ENCODE measurements at places on chromosomes 11 and 22. TPM values are rescaled to one million over a fixed set of nuclear protein-coding genes. Genes with fewer than 3 reads are reported as not detected.
A peak's percentile ranks its signal among the peaks of the same experiment; 100 is the strongest.

Gene DERL3
- total RNA-seq = 7.5 TPM

Gene ISX
- not detected for total RNA-seq

Gene OR51T1
- total RNA-seq = not detected

Gene BATF2
- 0.21 TPM for total RNA-seq

Gene RNF141
- total RNA-seq = 10.9 TPM

Gene SCUBE2
- total RNA-seq = 1.1 TPM

Gene FGF4
- total RNA-seq = not detected

Gene CNGA4
- not detected for total RNA-seq

Gene KRTAP5-10
- total RNA-seq = not detected

Gene BDNF
- total RNA-seq = 4.7 TPM

Gene ELF5
- total RNA-seq = not detected

Gene NCR3LG1
- total RNA-seq = 0.21 TPM

Gene PGGHG
- 155 TPM for total RNA-seq

Gene CARD18
- not detected for total RNA-seq

Gene SELENOO
- 41.7 TPM for total RNA-seq

Gene SHANK2
- total RNA-seq = 0.53 TPM

Gene P2RY6
- 8.8 TPM for total RNA-seq

Gene PDE2A
- 403 TPM for total RNA-seq

GRCh38 chr11:17778352-17778751 is 43.8 kb downstream of the KCNC1 start:
- H3K4me3 ChIP-seq = no peak overlapping the region
- H3K36me3 ChIP-seq = no peaks in the 10 kb centered on the region
- no peaks in the 10 kb centered on the region for H3K4me1 ChIP-seq
- no peak overlapping the region for H3K27ac ChIP-seq

GRCh38 chr11:66524304-66525040 is 14.0 kb downstream of the BBS1 start:
- H3K4me3 ChIP-seq = no peak overlapping the region
- H3K4me1 ChIP-seq = no peaks in the 10 kb centered on the region
- peaks cover 34% of the 10 kb centered on the region for H3K36me3 ChIP-seq
- no peak overlapping the region for H3K27ac ChIP-seq

- no peak overlapping the region for H3K27ac ChIP-seq
- peaks cover 5% of the 10 kb centered on the region for H3K4me1 ChIP-seq
- H3K36me3 ChIP-seq = no peaks in the 10 kb centered on the region
- H3K4me3 ChIP-seq = no peak overlapping the region
- H3K27me3 ChIP-seq = no peaks in the 10 kb centered on the region
- DNase-seq = no peak
Observed at GRCh38 chr22:45223304-45224117, 17.2 kb downstream of the KIAA0930 start.

GRCh38 chr11:134557571-134558257 is 145.7 kb upstream of the B3GAT1 start:
- no peaks in the 10 kb centered on the region for H3K36me3 ChIP-seq
- no peak overlapping the region for H3K4me3 ChIP-seq
- no peak overlapping the region for H3K27ac ChIP-seq
- H3K4me1 ChIP-seq = no peaks in the 10 kb centered on the region
- no peaks in the 10 kb centered on the region for H3K27me3 ChIP-seq
- DNase-seq = no peak

DNA sequence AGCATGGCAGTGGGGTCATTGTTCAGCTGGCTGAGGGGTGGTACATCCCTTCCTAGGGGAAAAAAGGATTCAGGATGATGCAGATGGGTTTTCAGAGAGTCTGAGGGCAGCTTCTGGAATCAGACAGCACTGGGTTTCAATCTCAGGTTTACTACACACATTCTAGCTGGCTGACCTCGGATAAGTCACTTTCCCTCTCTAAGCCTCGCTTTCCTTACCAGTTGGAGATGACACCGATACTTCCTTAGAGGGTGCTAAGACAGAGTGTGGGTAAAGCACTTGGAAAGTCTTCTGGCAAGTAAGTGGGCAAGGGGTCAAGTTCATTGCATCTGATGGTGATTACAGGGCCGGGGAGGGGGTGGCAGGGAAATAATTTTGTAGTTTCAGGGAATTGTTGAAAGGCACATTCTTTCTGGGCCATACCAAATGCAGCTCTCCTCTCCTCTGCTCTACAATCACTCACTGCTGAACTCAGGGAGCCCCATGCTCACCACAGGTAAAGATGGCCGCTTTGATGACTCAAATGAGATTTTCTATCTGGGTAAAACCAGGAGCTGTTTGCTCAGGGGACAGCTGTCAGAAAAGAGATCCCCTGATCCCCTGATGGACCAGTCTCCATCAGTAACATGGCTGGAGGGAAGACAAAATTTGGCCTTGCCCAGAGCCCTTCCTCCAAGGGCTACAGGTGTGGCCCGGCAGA is 6.5 kb upstream of the MIAT start:
- no peaks in the 10 kb centered on the region for H3K4me1 ChIP-seq
- H3K27me3 ChIP-seq = no peaks in the 10 kb centered on the region
- no peak for DNase-seq
- H3K36me3 ChIP-seq = no peaks in the 10 kb centered on the region
- H3K27ac ChIP-seq = no peak overlapping the region

DNA sequence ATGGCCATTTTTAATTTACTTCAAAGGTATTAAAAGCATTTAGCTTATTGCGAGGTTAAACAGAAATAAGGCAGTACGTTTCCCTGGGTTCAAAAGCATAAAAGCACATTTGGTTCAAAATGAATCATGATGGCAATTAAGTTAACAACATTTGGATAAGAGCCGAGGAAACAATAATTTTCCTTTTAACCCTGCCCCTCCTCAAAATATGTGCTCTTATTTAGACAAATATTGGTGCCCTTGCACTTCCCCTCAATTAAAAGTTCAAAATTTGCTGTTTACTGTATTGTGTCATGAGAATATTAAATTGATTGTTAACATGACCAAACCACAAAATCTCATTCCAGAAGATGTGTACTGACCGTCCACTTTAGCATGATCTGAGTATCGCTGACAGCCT is 48.7 kb downstream of the VSIG10L2 start:
- H3K4me3 ChIP-seq = no peak overlapping the region
- DNase-seq = no peak
- H3K4me1 ChIP-seq = no peaks in the 10 kb centered on the region
- no peaks in the 10 kb centered on the region for H3K27me3 ChIP-seq
- H3K27ac ChIP-seq = no peak overlapping the region

DNA sequence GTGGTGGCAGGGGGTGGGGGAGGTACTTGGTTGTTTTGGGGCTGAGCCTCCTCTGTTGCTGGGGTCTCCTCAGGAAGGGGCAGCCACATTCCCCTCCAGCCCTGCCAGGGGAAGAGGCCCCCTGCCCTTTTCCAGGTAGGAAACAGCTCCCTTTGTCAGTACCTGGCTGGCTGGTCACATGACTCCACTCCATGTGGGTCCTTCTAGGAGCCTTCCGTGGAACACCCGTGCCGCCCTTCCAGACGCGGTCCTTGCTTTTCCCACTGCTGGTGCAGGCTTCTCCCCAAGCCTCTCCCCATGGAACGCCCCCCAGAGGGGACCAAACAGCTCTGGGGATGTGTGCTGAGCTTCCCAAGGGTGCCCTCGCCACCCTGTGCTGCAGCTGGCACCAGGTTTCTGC is 19.9 kb downstream of the IFT27 start:
- no peak overlapping the region for H3K27ac ChIP-seq
- H3K36me3 ChIP-seq = no peaks in the 10 kb centered on the region
- DNase-seq = no peak
- no peak overlapping the region for H3K4me3 ChIP-seq
- no peaks in the 10 kb centered on the region for H3K4me1 ChIP-seq

DNA sequence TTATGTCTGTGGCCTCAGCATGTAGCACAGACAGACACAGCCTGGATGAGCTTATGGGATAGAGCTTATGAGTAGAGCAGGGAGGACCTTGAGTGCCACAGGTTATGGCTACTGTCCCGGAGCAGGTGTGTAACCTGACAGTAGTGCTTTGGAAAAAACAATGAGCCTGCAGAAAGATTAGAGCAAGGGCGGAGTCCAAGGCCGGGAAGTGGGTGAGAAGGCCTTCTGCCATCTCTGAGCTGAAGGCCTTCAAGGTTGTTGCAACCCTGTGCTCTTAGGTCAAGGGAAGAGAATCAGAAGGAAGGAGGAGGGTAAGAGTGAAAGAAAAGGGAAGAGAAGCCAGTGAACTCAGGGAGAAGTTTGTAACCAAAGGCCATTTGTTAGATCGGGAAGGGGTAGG is 3.9 kb upstream of the TAGLN start:
- H3K27me3 ChIP-seq = no peaks in the 10 kb centered on the region
- peaks cover 9% of the 10 kb centered on the region for H3K4me1 ChIP-seq
- peaks cover 64% of the 10 kb centered on the region for H3K36me3 ChIP-seq
- no peak overlapping the region for H3K4me3 ChIP-seq

DNA sequence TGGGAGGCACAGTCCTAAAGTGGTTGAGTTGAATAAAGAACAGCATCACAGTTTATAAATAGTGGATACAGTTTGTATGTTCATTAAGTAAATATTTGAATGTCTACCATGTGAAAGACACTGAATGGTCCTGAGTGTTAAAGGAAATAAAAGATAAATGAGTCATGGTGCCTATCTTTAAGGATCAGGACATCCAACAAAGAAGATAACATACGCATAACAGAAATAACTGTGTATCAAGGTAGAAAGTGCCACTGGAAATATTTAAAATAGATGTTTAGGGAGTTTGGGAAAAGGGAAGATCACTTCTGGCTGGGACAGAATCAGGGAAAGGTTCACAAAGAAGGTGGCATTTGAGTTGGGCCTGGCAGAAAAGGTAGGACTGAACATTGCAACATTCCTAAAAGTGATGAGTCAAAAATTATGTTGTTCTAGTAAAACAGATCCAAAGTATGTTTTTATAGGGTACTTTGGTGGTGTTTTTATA is 41.5 kb downstream of the CSTPP1 start:
- no peaks in the 10 kb centered on the region for H3K27me3 ChIP-seq
- H3K36me3 ChIP-seq = no peaks in the 10 kb centered on the region
- H3K27ac ChIP-seq = no peak overlapping the region
- no peak overlapping the region for H3K4me3 ChIP-seq
- no peaks in the 10 kb centered on the region for H3K4me1 ChIP-seq

GRCh38 chr11:61332281-61332796 is 566 bp downstream of the DDB1 start:
- peaks cover 3% of the 10 kb centered on the region for H3K36me3 ChIP-seq
- DNase-seq = no peak
- H3K27me3 ChIP-seq = no peaks in the 10 kb centered on the region
- peak overlapping the region; percentile 93 for H3K27ac ChIP-seq
- H3K4me1 ChIP-seq = no peaks in the 10 kb centered on the region

GRCh38 chr22:49521787-49522224 is 305.9 kb downstream of the BRD1 start:
- H3K36me3 ChIP-seq = no peaks in the 10 kb centered on the region
- H3K27ac ChIP-seq = no peak overlapping the region
- no peak overlapping the region for H3K4me3 ChIP-seq
- no peak for DNase-seq

- no peaks in the 10 kb centered on the region for H3K27me3 ChIP-seq
- no peak for DNase-seq
- peak overlapping the region; percentile 80 for H3K27ac ChIP-seq
- H3K36me3 ChIP-seq = no peaks in the 10 kb centered on the region
- peaks cover 4% of the 10 kb centered on the region for H3K4me1 ChIP-seq
- H3K4me3 ChIP-seq = no peak overlapping the region
Observed at GRCh38 chr11:121522043-121522941, 69.5 kb upstream of the SORL1-AS1 start.

GRCh38 chr11:31687861-31688260 is 123.3 kb downstream of the PAX6 start:
- no peak for DNase-seq
- H3K36me3 ChIP-seq = no peaks in the 10 kb centered on the region
- H3K27me3 ChIP-seq = no peaks in the 10 kb centered on the region
- peaks cover 4% of the 10 kb centered on the region for H3K4me1 ChIP-seq
- no peak overlapping the region for H3K27ac ChIP-seq
- no peak overlapping the region for H3K4me3 ChIP-seq

- H3K27me3 ChIP-seq = no peaks in the 10 kb centered on the region
- no peak overlapping the region for H3K4me3 ChIP-seq
- no peaks in the 10 kb centered on the region for H3K36me3 ChIP-seq
- H3K27ac ChIP-seq = no peak overlapping the region
- DNase-seq = no peak
Observed at GRCh38 chr11:85914425-85914824, 59.2 kb downstream of the CCDC83 start.

GRCh38 chr11:111570796-111571195 is 30.3 kb downstream of the LAYN start:
- no peaks in the 10 kb centered on the region for H3K27me3 ChIP-seq
- H3K27ac ChIP-seq = no peak overlapping the region
- no peak for DNase-seq
- no peaks in the 10 kb centered on the region for H3K36me3 ChIP-seq
- no peaks in the 10 kb centered on the region for H3K4me1 ChIP-seq

- no peaks in the 10 kb centered on the region for H3K4me1 ChIP-seq
- no peaks in the 10 kb centered on the region for H3K36me3 ChIP-seq
- no peaks in the 10 kb centered on the region for H3K27me3 ChIP-seq
- DNase-seq = no peak
Observed at GRCh38 chr11:109960831-109961230, 132.4 kb upstream of the ZC3H12C start.

DNA sequence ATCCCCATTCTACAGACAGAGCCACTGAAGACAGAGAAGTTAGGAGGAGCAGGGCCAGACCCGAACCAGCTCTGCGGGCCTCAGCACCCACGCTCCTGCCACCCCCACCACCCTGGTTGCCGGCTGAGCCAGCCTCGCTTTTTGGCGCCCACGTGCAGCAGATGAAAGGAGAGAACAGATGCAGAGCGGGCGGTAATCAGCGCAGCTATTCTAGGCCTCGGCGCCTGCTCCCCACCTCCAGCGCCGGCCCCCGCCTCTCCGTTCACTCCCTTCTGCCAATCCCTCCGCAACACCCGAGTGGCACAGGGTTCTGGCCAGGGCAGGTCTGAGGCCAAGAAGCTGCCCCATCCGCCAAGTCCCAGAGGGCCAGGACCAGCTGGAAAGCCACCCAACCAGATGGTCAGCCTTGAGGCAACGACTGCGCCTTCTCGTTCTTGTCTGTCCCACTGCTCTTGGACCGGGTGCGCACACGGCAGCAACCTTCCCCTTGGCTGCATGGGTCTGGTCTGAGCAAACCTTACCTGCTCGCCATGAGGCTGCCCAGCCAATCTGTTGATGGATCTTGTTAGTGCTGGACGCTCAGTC is 16.8 kb downstream of the DNAL4 start:
- H3K4me1 ChIP-seq = no peaks in the 10 kb centered on the region
- H3K4me3 ChIP-seq = no peak overlapping the region
- H3K27me3 ChIP-seq = no peaks in the 10 kb centered on the region

GRCh38 chr22:46036558-46037408 is 59.8 kb upstream of the WNT7B start:
- H3K4me3 ChIP-seq = peak overlapping the region; percentile 74
- peaks cover 6% of the 10 kb centered on the region for H3K4me1 ChIP-seq
- H3K27ac ChIP-seq = peak overlapping the region; percentile 94
- peak; percentile 69 for DNase-seq
- no peaks in the 10 kb centered on the region for H3K36me3 ChIP-seq

- no peak overlapping the region for H3K27ac ChIP-seq
- no peak for DNase-seq
- no peaks in the 10 kb centered on the region for H3K4me1 ChIP-seq
- no peak overlapping the region for H3K4me3 ChIP-seq
- H3K36me3 ChIP-seq = no peaks in the 10 kb centered on the region
Observed at GRCh38 chr11:121131656-121132055, 30.6 kb downstream of the TECTA start.

- no peaks in the 10 kb centered on the region for H3K27me3 ChIP-seq
- DNase-seq = no peak
- peaks cover 24% of the 10 kb centered on the region for H3K4me1 ChIP-seq
- H3K27ac ChIP-seq = peak overlapping the region; percentile 59
- H3K36me3 ChIP-seq = no peaks in the 10 kb centered on the region
Observed at GRCh38 chr11:68328374-68329091, 16.1 kb downstream of the LRP5 start.

GRCh38 chr11:88175569-88176075 is 379 bp upstream of the RAB38 start:
- peak overlapping the region; percentile 57 for H3K4me3 ChIP-seq
- no peak for DNase-seq
- H3K36me3 ChIP-seq = no peaks in the 10 kb centered on the region
- H3K27ac ChIP-seq = peak overlapping the region; percentile 4
- no peaks in the 10 kb centered on the region for H3K27me3 ChIP-seq
